Inflammatory macrophage (primary cell): ENCODE measurements at places on chromosomes 7 and 10.

GRCh38 chr7:72335561-72336381 lies 76.4 kb downstream of the CALN1 start:
- DNase-seq = no peak

- peak; percentile 1 for DNase-seq
Observed at GRCh38 chr7:3861941-3862340, 560.9 kb downstream of the SDK1 start.

DNA sequence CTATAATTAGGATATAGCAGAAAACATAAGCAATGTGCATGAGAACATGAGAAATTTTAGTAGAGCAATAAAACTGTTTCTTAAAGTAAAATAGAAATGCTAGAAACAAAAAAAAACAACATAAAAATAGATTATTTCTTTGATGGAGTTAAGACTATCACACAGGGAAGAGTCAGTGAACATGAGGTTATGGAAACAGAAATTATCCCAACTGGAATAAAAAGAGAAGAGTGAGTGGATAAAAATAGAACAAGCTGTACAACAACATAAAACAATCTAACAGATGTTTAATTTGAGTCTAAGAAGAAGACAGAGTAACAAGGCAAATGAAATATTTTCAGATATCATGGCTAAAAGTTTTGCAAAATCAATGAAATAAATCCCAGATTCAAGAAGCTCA lies 7.5 kb upstream of the OR6B1 start:
- DNase-seq = no peak

GRCh38 chr10:102669206-102670064 lies 25.2 kb downstream of the TRIM8 start:
- no peak for DNase-seq

DNA sequence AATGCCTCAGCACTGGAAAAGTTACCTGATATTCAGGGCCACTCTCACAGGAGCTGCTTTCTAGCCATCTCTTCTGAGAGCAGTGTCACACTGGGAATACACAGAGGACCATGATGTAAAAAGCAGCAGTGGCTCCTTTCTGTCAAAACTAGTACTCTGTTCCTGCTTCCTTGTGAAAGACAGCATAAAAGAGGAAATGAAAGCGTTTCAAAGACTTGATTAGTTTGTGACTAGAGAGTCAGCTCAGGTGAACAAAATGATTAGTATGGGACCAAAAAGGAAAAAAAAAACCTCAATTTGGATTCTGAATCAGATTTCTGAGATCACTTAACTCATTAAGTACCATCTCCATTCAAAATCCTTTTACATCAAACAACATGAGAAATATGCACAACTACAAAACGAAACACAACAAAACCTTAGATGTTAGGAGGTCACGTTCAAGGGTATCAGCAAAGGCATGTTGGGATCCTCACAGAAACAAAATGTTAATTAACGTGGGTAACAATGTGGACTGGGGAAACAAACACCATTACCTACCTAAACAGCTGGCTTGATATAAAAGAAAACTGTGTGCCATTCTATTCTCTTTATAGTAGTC lies 103.7 kb downstream of the MACC1 start:
- DNase-seq = peak; percentile 73

GRCh38 chr7:37354656-37355131 lies 94.0 kb downstream of the ELMO1 start:
- peak; percentile 83 for DNase-seq

- DNase-seq = no peak
Observed at GRCh38 chr7:70212281-70212680, 614.0 kb downstream of the AUTS2 start.

GRCh38 chr7:6618621-6619020 lies 3.2 kb downstream of the ZNF853 start:
- no peak for DNase-seq

DNA sequence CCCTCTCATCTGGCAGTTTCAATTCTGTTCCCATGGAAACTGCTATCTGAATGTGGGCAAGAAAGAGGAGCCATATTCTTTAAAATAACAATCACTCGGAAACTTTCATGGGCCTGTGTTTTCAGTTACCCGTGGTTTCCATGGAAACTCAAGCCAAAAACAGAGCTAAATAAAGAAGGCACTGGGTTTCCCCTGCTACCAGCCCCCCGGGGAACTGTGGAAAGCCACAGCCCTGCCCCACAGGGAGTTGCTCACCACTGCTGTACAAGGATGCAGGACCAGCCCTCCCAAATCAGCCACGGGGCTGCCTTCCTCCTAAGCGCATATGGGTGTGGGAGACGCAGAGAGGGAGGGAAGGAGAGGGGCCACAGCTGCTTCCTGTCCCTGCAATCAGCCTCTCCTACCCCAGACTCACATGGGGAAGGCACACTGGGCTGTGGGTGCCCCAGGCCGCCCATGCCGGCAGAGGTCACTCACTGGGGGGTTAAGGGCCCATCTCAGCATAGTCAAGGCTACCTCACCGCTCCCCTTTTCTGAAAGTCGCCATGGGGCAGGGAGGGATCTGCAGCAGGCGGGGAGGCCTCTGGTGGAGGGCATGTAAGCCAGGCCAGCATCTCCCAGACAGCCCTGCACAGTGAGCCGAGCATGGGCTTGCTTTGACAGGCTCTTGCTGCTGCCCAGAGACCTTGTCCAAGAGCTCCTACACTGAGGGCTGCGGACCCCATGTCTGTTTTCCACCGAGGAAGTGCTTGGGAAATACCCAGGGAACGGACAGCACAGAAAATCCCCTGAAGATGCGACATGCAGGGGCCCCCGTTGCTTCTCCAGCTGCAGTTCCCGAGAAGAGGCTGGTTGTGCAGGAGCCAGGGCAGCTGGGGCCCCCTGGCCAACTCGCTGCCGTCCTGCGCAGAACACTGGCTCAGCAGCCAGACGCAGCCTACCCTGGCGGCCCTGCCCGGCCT lies 157.3 kb upstream of the PPP2R2D start:
- peak; percentile 27 for DNase-seq

DNA sequence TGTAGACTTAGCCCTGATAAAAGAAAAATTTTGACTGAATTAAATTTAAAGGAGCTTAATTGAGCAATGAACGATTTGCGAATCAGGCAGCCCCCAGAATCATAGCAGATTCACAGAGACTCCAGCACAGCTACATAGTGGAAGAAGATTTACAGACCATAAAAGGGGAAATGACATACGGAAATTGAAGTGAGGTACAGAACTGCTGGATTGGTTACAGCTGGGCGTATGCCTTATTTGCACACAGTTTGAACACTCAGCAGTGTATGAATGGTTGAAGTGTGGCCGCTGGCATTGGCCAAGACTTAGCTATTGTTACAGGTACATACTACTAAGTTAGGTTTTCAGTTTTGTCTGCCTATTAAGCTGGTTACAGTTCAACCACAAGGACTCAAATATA lies 433.5 kb upstream of the CELF2 start:
- DNase-seq = peak; percentile 9

GRCh38 chr10:50416181-50416824 lies 165.0 kb upstream of the ASAH2 start:
- DNase-seq = no peak

GRCh38 chr10:67603701-67604100 lies 92.3 kb downstream of the CTNNA3 start:
- no peak for DNase-seq

DNA sequence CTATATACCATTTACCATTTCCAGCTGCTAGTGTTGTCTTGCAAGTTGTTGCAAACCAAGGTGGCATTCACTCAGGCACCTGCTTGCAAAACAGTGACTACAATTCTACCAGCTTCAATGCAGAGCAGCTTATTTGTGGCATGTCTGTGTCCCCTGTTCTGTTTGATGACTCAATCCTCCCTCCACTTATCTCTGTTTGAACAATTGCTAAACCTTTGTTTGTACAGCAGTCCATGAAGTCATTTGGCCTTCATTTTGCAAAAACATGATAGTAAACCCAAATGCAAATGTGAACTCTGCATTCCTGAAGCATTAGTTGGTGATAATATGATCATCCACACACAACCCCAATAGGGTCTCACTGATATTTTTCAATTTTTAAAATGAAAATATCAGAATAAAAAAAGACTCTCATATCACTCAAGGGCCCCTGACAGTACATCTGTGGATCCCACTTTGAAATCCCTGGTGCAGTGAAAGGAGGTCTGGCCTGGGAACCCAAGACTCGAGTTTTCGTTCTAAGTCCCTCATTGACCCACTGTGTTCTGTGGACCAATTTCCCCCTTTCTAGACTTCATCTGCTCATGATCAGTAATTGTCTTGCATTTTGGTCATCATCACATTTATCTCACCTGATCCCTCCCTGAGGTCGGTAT lies 425.4 kb downstream of the RPS24 start:
- DNase-seq = no peak

DNA sequence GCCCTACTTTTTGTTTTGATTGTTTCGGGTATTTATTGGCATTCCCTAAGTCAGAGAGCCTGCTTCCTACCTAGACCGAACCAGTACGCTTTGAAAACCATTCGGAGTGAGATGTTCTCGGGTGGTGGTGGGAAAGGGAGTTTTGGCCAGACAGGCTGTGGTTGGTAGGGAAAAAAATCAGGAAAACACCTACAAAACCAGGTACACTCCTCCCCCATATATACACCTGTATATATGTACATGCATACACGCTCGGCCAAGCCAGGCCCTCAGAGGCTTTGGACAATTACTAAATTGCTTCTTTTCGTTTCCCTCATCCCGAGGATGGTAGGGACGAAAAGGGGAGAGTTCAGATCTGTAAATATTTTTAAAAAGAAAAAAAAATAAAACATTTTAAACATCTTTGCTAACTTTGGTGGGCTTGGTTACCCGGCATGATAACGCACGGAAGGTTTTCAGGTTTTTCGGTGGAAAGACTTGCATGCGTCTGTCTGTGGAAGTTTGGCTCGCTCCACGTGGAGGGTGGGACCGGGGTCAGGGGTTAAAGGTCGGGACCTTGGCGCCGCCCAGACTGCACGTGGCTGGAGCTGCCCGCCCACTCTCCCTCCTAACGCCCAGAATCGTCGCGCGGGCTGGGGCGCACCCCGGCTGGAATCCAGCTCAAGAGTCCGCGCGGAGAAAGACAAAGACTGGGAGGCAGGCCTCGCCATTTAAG lies 2.5 kb downstream of the HMX2 start:
- peak; percentile 36 for DNase-seq

- peak; percentile 85 for DNase-seq
Observed at GRCh38 chr7:131109759-131110296, 217.8 kb upstream of the MKLN1 start.

GRCh38 chr10:18341055-18341454 lies 200.8 kb downstream of the CACNB2 start:
- DNase-seq = no peak

DNA sequence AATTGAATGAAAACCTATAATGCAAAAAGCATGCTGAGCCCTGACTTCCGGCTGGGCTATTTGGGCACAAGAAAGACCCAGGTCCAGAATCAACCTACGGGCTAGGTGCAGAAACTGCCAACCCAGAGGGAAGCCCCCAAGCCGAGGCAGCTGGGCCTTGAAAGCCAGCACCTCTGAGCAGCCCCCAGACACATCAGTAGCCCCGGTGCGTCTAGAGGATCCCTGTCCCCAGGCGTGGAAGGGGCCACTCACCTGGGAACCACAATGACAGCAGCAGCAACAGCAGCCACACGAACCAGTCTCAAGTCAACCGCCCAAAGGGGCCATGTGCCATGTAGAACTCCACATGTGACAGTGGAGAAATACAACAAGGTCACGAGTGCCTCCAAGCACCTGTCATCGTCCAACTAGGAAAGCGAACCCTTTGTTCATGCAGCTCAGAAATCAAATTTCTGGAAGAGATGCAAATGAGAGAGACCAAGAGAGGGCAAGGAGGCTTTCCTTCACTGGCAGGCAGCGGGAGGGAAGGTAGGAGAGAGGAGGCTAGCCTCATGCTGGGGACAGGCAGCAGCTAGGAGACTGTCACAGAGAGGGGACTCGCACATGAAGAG lies 57.5 kb upstream of the CHST15 start:
- no peak for DNase-seq

GRCh38 chr10:31528831-31529230 lies 209.8 kb downstream of the ZEB1 start:
- no peak for DNase-seq

DNA sequence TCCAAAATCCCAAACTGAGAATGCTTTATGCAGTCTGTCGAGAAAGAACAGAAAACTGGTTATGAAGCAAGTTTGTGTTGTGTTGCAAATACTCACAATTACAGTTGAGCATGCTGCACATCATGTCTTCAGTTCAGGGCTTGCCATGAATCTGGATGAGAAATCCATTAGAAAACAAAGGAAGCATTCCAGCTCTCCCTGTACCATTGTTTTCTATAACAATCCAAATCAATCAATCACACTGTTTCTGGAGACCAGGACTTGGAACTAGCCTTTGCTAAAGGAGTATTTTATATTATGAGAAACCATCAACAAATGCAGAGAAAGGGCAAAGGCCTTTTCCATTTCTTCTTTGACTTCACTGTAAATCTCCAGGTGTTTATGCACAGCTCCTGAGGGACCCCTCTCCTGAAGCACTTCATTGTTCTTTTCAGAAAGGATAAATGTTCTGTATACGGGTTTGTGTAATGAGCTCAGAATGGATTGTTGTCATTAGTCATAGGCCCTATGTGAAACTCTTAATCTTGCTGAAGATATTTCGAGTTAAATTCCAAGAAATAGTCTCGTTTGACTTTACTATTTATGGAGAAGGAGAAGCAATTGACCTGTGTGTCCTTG lies 364.7 kb upstream of the POM121L12 start:
- DNase-seq = no peak

GRCh38 chr10:116464257-116464656 lies 36.6 kb downstream of the PNLIPRP3 start:
- DNase-seq = no peak

DNA sequence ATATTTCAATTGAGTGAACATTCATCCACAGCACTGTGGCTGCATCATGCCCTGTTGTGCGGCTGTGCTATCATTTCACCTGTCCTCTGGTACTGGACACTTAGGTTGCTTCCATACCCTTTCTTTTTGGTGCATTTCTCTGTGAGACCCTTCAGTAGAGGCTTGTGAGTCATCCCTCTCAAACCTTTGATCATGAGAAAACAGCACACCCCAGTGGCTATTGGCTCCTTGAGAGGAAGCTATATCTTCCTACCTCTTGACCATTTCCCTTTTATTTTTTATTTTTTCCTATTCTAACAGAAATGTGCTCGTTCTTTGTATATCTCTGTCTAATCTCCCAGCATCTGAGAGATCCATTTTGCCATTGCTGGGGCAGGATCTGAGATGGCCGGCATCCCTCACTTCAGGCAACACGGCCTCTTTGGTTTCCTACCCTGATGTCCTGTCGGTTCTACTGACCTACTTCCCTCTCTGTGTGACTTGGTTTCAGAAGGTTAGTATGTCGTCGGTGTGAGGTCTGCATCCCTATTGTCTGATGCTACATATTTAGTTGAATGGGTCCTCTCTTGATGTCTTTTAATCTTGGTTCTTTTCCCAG lies 23.8 kb upstream of the PIK3AP1 start:
- DNase-seq = peak; percentile 42
